Stimulated activated CD8-positive, alpha-beta memory T cell treated with anti-CD3 and anti-CD28 coated beads, Interleukin-15, amount 100 ng/mL, for 24 hours (primary cell): ENCODE measurements at places on chromosomes 5 and 9.

GRCh38 chr9:107024193-107024592 lies 161.2 kb downstream of the ZNF462 start:
- DNase-seq, result no peak

DNA sequence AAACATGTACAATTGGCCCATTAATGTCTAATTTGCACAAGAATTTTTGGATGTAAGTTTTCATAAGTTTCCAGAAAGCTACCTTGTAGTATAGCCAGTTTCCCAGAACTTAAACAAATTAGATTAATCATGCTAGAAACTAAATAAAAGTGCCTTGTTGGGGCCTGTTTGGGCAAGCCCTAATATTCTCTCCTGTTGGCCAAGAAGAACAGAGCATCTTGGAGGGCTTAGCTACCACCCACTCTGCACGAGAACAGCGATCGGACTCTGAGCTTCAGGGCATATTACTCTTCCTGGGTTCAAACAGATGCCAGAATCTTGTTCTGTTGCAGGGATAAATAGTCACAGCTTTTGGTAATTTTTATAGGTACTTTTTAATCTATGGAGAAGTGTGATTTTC lies 88.2 kb downstream of the GAS1 start:
- no peak for DNase-seq

DNA sequence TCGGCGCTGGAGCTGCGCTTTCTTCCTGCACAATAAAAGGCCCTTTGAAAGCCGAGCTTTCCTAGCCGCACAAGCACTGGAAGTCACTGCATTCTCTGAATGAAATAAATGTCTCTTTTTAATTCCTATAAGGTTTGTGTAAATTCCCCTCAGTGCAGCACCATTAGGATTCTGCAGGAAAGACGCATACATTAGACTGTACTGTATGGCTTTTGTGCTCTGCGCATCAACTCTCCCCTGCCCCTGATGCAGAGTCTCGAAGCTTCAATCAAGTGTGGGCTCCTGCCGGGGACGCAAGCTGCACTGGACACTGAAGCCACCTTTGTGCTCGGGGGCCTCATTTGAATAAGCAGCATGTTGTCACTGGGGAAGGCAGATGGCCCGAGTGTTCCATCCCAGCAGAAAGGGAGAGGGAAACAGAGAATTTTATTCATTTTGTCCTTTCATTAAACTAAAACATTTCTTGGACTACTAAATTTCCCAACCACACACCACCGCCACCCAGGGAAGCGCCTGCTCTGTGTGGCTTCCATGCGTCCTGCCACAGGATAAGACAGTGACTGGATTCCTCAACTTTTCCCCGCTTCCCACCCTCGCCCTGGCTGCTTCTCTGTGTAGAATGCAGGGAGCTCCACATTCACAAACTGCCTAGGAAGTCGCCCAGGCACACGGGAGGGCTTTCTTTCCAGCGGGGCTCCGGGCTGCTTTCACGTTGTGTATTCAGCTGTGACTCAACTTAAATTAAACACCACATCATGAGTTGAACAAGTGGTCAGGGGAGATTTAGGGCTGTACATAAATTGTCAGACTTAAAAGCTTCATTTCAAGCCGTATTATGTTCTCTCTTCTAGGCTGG lies 635.4 kb downstream of the IRX1 start:
- DNase-seq, result no peak

DNA sequence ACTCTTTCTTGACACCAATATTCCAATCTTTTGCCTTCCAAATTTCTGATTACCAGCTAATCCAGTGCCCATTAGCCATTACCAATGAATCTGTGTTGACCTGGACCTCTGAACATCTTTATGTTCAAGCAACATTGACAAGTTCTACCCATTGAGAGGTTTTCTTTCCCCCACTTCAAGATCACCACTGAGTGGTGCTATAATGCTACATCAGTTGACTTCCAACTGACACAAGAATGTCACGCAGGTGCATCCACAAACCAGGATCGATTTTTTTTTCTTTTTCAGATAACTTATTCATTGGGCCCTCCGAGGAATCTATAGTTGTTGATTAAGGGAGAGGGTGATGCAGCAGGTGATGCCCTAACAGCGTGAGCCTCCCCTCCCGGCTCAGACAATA lies 102.6 kb downstream of the SLC1A3 start:
- no peak for DNase-seq

DNA sequence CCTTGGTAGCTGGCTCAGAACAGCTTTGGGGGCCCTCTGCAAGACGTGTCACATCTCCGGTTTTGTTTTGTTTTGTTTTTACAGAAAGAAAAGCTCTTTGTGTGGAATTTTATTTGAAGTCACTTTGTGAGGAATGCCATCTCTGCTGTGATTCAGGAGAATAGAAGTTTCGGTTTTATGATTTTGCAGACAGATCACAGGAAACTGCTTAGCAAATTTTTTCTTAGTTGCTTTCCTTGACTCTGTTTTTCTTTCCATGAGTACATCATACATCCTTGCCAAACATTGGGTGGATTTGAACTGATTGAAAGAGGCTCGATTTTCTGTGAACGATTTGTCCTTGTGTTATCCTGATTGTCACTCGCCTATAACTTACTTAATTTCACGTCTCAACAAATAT lies 5.1 kb downstream of the SEMA5A start:
- DNase-seq, result no peak

DNA sequence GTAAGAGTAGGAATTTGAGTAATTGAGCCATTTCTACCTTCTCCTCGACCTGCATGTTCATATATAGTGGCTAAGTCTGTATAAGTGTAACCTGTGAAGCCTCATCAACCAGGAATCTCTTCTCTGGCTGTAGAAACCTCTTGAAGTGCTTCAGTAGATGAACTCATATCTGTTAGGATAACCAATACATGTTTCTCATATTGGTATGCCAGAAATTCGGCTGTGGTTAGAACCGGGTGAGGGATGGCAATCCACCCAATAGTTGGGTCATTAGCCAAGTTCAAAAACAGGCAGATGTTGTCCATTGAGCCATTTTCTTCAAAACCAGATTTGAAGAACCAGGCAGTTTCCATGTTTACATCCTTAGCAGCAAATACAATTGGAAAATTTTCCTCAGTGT lies 28.9 kb upstream of the GSN start:
- DNase-seq, result no peak

- DNase-seq, result no peak
Observed at GRCh38 chr5:8135742-8136141, 266.8 kb downstream of the MTRR start.

DNA sequence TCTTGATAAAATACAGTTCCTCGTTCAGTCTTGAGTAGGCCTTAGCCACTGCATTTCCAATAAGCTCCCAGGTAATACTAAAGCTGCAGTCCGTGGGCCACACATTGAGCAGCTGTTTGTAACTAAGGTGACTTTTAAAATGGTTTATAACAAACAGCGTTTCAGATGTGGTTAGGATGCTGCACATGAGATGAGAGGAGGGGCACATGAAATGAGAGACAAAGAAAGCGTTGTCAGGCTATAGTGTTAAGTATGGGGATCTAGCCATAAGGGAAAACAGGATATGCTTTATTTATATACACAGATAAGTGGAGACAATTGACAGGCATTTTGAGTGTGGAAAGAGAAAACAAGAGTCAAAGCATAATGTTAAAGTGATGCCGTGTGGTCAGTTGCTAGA lies 89.9 kb downstream of the PAM start:
- no peak for DNase-seq

- no peak for DNase-seq
Observed at GRCh38 chr5:59449905-59450644, 443.5 kb downstream of the PDE4D start.

- no peak for DNase-seq
Observed at GRCh38 chr5:175542232-175542965, 64.0 kb downstream of the SFXN1 start.

GRCh38 chr5:139744471-139745131 lies 51.0 kb upstream of the PSD2 start:
- DNase-seq, result no peak

DNA sequence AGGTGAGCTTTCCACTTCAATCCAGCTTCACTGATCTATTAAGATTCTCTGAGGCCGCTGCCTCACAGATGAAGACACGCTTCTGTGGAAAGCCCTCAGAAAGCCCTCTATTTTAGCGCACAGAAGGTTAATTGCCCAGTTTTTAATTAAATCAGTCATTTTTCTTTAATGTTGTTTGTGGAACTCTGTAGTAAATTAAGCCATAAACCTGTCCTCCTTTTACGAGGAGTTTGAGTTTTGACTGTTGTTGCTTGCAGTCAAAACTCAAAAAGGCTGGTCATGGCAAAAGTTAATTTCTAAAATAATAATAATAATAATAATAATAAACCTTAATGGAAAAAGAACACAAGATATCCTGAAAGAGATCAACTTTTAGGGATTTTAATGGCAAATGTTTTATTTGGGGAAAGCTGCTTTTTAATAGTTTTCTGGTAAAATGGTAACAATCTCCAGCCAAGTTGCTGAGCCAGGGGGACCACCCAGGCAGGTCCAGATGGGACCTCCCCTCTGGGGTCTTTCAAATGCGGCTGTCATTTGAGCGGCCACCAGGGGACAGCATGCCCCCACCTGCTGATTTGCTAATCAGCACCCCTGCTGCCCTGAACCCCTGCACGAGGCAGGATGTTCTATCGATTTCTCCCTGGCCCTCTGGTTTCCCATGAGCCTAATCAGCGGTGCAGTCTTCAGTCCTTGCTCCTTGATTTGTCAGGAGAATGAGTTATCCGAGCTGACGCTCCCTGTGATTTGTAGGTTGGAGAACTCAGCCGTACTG lies 247.2 kb downstream of the FSTL4 start:
- DNase-seq, result no peak

DNA sequence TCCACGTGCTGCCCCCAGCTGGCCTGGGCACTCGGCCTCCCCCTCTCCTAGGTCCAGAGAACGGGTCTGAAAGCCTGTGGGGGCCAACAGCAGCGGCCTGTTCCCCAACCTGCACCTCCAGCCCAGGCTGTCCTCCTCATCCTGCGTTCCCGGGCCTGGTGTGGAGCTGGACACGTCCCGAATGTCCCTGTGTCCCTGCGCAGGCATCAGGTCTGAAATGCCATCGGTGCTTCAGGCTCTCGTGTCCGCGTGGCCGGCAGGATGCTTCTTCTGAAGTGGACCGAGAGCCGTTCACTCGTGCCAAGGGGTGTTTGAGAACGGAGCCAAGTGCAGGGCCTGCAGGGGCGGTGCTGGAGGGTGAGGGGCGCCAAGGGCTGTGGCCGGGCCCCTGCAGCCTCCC lies 24.7 kb upstream of the UBAC1 start:
- DNase-seq, result no peak

DNA sequence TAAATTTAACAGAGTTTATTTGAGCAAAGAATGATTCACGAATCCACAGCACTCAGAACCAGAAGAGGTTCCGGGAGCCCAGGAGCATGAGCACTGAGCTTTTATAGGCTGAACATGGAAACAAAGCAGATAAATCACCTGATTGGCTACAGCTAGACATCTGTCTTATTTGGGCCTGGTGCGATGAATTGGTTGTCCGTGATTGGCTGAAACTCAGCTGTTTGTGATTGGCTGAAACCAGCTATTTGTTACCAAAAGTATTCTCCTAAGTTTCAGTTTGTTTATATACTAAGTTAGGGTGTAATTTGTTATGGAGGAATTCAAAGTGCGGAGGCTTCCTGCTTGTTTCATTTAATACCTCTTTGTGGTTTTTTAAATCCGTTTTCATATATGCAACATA lies 15.8 kb upstream of the LCP2 start:
- no peak for DNase-seq

GRCh38 chr9:110615498-110615897 lies 36.0 kb upstream of the SVEP1 start:
- DNase-seq, result no peak

GRCh38 chr9:4344946-4345345 lies 45.1 kb upstream of the GLIS3 start:
- no peak for DNase-seq

GRCh38 chr5:19986031-19986619 lies 1.9 kb downstream of the CDH18 start:
- no peak for DNase-seq

GRCh38 chr5:159199225-159199624 lies 10.1 kb downstream of the RNF145 start:
- no peak for DNase-seq

GRCh38 chr5:167050568-167051401 lies 1240.7 kb upstream of the WWC1 start:
- DNase-seq, result no peak

- no peak for DNase-seq
Observed at GRCh38 chr9:38162332-38163211, 93.5 kb upstream of the SHB start.

DNA sequence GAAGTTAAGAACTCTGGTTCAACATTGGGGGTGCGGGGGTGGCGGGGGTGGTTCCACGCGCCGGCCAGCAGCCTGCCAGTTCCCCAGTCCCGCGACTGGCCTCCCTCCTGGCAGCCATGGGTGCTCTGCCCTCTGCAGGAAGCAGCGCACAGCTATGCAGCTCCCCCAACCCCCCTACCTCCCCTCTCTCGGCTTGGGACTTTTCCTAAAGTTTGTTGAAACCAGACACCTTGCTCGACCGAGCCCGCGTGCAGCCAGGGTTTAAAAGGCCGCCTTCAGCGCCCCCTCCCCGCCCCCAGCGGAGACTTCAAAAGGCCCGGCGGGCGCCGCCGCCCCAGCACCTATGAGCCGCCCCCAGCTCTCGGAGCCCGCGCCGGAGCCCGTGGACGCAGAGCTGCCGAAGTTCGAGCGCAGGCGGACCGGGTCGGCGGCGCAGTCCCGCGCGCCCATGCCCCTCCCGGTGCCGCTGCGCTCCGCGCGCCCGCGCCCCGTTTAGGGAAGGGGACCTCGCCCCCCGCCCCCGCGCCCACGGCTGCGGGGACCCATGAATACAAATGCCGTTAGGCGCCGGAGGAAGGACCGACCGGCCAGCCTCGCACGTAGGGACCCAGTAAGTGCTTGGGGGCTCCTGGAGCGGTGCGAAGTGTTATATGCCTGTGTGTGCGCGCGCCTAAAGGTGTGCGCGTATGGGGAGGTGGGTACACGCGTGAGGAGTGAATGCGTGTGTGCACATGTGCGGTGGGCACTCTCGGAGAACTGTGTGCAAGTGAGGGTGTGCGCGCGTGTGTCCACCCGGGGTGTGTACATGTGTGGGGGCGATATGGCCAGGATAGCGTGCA lies 1.4 kb upstream of the COL27A1 start:
- DNase-seq, result no peak

GRCh38 chr9:136310273-136311030 lies 6.6 kb upstream of the CCDC187 start:
- DNase-seq, result no peak

- DNase-seq, result no peak
Observed at GRCh38 chr9:16267281-16268066, 603.0 kb downstream of the BNC2 start.

GRCh38 chr9:13550519-13550918 lies 271.0 kb upstream of the MPDZ start:
- no peak for DNase-seq

DNA sequence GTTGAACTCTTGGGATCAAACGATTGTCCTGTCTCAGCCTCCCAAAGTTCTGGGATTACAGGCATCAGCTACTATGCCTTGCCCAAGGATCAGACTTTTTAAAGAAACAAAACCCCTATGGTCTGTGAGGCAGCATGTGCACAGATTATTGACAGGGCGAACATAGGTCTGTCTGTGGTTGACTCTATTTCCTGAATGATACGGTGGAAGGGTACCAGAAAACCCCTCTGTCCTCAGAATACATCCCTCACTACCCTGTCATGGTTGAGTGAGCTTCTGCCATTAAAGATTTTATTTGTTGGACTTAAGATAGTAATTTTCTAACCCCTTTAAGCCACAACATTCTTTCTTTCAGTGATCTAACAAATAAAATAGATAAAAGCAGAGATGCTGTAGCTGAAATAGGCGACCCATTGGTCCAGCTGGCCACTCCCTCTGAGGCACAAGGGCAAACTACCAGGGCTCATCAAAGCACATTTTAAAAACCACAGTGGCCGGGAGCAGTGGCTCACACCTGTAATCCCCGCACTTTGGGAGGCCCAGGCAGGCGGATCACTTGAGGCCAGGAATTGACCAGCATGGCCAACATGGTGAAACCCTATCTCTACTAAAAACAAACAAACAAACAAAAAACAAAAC lies 84.9 kb upstream of the ANKRD55 start:
- DNase-seq, result no peak
